Memory B cell (primary cell): ENCODE measurements at places on chromosomes 11 and 22.

- no peak for DNase-seq
Observed at GRCh38 chr11:78392854-78393253, 24.8 kb downstream of the GAB2 start.

- DNase-seq: no peak
Observed at GRCh38 chr11:131441051-131441810, 70.8 kb downstream of the NTM start.

DNA sequence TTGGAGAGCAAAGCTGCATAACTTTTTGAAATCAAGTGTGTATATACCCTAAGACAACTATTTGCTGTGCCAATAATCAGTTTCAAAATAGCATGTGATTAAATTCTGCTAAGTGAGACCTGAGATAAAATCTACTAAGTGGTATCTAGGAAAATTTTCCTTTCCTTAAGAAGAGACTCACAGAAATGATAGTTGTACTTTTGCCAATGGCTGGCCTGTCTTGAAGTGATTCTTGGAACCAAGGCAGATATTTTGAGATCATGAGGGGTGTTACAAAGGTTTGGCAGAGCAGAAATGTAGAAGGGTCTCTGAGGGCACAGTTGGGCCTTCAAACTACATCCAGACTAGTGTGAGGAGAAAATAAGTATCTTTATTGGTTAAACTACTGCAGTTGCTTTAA lies 902.6 kb upstream of the TENM4 start:
- no peak for DNase-seq

- no peak for DNase-seq
Observed at GRCh38 chr11:125202362-125202880, 37.9 kb downstream of the PKNOX2 start.

GRCh38 chr11:69499186-69499917 lies 17.9 kb downstream of the LINC01488 start:
- no peak for DNase-seq

DNA sequence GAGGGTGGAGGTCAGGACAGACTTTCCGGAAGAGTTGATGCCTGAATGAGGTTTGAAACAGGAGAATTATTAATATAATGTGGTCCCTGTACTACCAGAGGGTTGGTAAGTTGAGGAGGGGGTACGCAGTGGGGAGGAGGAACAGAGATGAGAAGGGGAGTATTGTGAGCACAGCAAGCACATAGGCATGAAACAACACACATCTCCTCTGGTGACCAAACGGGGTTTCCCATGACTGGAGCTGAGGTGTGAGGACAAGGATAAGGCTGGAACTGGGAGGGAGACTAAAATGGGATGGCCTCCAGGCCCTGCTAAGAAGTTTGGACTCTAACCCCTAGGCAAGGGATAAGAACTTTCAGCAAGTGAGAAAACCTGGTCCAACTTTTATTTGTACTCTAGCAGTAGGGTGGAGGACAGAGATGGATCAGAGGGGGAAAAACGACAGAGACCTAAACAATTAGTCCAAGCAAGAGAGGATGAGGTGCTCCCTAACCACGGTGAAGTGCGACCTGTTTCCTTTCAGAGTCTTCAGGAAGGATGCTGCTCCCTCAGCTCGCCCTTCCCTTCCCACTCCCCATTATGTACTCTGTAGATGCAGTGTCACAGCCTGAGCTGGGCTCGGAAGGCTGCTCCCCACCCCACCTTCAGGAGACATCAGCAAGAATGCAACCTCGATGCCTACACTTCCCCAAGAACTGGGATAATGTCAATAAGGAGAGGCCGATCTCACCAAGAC lies 59.2 kb downstream of the BTG4 start:
- DNase-seq: no peak

GRCh38 chr22:46390652-46391301 lies 55.3 kb downstream of the TRMU start:
- no peak for DNase-seq

DNA sequence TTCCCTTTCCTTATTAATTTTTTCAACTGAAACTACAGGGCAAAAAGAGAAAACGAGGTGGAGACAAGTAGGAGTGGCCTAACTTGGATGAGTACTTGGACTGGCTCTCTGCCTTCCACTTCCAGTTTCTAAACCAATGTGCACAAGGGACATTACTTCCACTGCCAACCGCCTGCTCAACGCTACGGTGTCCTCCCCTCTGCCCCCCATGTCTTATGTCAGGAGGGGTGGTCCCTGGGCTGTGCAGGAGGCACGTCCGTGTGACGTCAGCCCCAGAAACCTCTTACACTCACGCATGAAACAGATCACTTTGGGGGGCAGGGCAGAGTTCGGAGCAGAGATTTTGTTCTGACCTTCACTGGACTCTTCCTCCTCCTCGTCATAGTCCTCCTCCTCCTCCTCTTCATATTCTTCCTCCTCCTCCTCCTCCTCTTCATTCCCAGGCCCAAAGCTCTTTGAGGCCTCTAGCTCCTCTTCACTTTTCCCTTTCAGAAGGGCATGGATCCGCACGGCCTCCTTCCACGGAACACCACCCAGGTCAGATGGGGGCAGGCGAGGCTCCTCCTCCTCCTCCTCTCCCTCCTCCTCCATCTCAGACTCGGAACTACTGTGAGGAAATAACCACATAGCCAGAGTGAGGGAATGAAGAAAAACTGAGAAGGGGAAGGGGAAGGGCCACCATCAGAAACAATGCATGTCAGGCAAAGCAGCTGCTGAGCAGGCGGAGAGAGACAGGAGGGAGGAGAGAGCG lies 57.4 kb upstream of the BID start:
- DNase-seq: no peak

DNA sequence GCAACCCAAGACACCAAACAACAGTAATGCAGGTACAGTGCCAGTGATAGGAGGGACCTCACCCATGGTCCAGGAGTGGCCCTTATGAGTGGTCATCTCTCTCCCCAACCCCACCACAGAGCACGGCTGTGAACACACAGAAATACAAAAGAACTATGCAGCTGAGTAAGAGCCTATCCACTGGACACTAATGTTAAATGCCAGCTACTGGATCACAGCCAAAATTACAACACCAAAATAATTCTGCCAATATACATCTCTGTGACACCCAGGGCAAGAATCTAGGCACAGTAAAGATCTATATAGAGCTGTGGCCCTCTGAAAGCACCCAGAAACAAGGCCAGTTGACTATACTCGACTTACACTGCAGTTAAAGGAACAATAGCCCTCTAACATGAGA lies 22.8 kb upstream of the GPR83 start:
- no peak for DNase-seq

DNA sequence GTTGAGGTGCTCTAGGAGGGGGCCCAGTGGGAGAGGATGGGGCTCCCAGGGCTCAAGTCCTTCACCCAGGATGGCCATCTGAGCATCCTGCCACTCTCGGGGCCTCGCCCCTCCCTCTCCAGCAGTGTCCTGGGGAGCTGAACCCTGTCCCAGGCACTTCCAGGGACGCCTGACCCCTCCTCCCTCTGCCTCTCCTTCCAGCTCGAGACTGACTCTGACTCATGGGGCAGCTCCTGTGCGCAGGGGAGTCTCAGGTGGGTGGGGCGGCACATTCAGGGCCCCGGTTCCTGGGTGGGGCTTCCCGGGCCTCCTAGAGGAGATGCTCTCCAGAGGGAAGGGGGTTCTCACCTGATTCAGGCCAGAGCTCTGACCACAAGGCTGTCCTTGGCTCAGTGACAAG lies 77.1 kb upstream of the IGLL5 start:
- DNase-seq: no peak

DNA sequence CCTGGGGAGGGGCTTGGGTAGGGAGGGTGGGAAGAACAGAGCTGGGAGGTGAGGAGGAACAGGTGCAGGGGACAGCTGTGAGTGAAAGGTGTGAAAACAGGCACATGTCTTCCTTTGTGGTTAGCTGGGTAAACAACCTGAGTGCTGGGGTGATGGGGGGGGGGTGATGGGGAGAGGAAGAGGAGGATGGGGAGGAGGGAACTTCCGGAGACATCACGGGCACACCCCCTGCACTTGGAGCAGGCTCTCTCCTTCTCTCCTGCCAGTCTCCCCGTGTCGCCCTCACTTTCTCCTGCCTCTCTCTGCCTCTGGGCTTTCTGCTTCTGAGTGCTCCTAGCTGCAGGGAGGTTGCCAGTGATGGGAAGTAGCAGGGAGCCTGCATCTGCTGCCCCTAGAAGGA lies 8.8 kb downstream of the CXCR5 start:
- no peak for DNase-seq

- DNase-seq: no peak
Observed at GRCh38 chr11:62166371-62166770, 23.6 kb upstream of the SCGB1D1 start.

DNA sequence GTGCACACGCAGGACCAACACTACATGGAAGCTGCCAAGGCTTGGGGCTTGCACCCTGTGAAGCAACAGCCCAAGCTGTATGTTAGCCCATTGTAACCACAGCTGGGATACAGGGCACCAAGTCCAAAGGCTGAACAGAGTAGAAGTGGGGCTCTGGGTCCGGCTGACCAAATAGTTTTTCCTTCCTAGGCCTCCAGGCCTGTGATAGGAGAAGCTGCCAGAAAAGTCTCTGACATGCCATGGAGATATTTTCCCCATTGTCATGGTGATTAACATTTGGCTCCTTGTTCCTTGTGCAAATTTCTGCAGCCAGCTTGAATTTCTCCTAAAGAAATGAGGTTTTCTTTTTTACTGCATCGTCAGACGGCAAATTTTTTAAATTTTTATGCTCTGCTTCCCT lies 941.2 kb downstream of the FAM181B start:
- DNase-seq: no peak

DNA sequence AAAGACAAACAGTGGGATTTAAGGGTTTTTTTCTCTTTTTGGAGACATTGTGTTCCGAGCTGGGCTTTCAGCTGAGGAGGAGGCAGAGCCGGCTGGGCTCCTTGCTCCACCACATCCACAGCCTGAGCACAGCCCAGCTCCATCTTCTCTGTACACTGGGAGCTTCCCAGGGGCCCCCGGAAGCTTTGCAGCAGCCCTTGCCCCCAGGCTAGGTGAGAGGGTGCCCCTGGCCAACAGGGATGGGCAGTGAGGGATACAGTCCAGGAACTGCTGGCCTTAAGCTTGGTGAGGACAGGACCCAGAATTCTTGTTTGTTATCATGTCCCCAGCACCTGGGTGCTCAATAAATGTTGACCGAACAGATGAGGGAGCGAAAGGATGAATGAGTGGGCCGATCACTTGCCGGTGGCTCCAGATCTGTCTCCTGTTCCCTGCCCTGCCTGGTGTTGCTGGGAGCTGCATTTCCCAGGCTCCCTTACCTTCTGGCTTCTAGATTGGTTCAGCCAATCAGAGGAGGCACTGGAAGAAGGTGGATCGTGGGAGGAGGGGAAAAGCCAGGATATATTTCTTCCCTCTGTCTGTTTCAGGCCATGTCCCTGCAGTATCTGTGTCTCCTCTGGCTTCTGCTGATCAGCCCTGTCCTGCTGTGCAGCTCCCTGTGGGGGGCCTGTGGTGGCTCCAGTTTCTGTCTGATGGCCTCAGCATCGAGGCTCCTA lies 26.5 kb upstream of the NECTIN1 start:
- no peak for DNase-seq

- no peak for DNase-seq
Observed at GRCh38 chr11:44351898-44352498, 42.1 kb upstream of the ALX4 start.

GRCh38 chr11:108965306-108966001 lies 300.6 kb downstream of the DDX10 start:
- DNase-seq: no peak

GRCh38 chr11:45382133-45382878 lies 96.2 kb upstream of the SYT13 start:
- no peak for DNase-seq

DNA sequence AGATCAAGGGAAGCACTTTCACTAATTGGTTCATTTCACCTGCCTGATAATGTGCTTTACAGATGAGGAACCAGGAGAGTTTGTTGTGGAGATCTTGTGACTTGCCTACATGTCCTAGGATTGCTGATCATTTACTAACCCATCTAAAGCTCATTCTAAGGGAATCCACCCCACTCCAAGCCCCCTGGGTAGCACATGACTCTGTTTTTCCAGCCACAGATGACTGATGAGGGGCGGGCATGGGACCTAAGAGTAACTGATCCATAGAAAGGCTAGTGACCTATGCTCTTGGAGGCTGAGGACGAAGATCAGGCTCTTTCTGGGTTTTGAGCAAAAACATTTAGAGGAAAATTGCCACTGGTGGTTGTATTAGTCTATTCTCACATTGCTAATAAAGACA lies 378.1 kb downstream of the CADM1 start:
- DNase-seq: no peak

- DNase-seq: no peak
Observed at GRCh38 chr11:130601141-130601540, 152.7 kb downstream of the ADAMTS15 start.

DNA sequence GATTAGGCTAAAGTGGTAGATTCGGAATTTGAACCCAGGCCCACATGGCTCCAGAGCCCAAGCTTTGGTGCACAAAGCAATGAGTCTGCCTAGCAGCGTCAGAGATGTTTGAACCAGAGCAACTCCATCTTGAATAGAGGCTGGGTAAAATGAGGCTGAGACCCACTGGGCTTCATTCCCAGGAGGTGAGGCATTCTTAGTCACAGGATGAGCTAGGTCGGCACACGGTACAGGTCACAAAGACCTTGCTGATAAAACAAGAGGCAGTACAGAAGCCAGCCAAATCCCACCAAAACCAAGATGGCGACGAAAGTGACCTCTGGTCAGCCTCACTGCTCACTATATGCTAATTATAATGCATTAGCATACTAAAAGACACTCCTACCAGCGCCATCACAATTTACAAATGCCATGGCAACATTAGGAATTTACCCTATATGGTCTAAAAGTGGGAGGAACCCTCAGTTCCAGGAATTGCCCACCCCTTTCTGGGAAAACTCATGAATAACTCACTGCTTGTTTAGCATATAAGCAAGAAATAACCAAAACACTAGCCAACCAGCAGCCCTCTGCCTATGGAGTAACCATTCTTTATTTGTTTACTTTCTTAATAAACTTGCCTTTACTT lies 40.3 kb upstream of the DAGLA start:
- DNase-seq: no peak

DNA sequence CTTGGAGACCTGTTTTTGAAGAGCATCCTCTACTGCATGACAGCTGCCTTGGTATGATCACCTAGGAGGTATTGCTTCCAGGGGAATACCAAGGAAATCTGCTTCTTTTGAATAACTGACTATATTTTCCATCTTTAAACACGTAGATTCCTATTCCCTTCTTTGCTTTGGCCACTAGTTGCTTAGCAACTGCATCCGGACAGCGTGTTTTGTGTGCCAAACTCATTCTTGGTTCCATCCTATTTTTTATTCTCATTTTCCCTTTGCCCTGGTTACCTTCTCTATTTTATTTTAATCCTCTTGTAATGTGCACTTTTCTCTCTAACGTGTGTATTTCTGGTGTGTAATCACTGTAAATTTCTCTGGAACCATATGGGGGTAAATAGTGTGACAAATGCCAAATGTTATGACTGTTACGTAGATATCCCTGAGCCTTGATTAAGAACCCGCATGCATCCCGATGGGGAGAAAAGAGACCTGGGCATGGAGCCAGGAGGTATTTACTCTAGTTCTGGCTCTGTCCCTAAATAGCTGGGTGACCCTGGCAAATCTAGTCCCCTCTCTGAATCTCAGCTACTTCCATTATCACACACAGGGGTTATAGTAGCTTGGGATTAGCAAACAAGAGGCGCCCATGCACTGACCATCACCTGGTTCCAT lies 241.7 kb downstream of the MIAT start:
- DNase-seq: no peak
